Activated naive CD4-positive, alpha-beta T cell (primary cell): ENCODE measurements at places on chromosomes 12 and 14.

DNA sequence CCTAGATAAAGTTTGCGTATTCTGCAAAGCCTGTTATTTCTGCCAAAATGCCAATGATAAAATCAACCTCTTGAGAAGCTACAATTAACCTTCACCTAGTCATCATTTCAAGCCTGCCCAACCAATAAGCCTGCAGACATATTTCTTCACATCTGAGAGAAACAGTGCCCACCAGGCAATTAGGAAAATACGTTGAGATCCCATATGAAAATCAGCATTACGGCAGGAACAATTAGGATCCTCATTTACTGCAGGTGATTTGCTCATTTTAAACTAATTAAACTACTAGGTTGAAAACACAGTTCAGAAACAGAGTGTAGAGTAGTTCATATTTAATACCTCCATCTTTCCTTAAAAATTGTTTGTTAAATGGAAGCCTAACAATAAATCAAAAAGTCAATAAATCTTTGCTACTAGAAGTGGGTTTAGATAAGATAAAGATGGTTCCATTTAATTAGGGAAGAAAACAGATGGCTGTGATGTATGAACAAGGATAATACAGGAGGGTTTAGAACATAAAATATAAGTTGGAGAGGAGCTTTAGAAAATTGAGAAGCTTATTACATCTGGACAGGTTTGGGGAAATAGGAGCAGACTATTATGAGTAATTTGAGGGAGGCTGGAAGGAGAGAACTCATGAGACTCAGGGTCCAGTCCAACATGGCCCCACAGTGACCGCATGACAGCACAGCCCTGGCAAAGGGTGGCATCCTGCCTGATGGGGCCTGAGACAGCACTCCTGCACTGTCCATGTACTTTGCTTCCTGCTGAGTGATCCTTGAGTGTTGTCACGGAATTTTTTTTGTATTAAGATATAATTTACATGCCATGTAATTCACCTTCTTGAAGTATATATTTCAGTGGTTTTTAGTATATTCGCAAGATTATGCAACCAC is 26.9 kb upstream of the PYGL start:
- no peak for DNase-seq

- DNase-seq: no peak
Measured at GRCh38 chr12:106051853-106052531, 86.8 kb downstream of the NUAK1 start.

DNA sequence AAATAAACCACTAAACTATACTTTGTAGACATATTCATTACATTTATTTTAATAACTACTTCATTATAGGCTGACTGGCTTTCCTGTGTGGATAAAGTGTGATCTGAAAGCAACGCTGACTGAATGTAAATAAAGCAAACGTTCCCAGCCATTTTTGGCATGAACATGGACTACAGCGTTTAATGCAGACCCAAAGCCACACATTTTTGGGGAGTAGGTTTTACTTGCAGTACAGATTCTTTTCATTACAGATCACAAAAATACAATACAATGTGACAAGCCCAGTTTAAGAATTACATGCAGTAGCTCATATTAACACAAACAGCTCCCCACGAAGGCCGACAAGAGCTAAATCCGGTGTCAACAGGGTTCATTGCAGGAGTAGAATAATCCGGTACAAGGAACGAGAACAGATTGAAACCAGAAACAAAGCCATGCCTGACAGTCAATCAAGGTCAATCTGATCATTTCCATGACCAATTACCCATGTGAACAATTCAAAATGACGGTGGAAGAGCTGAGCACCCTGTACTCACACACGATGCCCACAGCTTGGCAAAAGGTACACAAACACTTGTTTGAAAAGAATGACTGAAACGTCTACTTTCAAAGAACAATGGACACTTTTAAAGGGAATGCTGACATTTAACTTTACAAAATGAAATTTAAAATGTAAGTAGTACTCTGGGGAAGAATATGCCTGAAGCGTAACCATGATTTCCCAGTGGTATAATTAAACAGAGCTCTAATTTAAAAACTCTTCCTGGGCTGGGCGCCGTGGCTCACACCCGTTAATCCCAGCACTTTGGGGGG is 5.3 kb downstream of the BAG5 start:
- DNase-seq: no peak

- no peak for DNase-seq
Measured at GRCh38 chr14:24574206-24574774, 1.8 kb downstream of the CTSG start.

DNA sequence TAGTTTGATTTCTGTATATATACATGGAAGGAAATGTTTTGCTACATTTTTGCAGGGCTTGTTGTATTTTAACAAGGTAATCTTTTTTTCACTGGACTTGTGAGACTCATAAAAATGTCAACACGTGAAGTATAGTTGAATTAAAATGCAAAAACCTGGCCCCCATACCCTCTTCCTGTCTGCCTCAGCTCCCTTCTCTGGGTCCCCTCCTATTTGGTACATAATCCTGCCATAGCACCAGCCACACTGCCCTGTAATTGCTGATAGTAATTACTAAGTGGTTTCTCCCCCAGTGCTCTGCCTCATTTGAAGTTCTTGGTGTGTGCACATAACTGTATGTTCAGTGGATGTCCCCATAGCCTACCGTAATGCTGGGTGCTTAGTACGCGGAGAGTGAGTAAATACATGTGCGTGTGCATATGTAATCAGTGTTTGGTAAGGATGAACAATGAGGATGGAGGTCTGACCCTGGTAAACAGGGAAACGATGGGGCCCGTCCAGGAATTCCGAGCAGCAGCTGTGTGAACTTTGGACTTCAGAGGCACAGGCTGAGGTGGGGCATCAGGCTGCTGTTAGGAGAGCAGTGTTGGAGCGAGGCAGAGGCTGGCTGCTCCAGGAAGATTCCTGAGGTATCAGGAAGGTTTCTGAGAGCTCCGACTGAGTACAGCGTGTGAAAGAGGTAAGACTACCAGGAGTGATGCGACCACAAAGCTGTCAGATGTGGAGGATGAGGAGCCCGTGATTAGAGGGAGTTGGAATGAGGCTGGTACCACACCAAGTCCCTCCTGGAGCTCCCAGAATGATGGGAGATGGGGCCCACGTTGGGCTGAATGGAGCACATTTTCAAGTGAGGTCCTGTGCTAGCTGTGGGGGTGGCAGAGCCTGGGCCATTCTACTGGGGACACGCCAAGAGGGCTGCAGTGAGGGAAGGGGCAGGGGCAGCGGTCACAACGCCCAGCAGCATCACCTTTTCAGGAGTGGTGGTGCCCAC is 106.8 kb downstream of the PELI2 start:
- no peak for DNase-seq

DNA sequence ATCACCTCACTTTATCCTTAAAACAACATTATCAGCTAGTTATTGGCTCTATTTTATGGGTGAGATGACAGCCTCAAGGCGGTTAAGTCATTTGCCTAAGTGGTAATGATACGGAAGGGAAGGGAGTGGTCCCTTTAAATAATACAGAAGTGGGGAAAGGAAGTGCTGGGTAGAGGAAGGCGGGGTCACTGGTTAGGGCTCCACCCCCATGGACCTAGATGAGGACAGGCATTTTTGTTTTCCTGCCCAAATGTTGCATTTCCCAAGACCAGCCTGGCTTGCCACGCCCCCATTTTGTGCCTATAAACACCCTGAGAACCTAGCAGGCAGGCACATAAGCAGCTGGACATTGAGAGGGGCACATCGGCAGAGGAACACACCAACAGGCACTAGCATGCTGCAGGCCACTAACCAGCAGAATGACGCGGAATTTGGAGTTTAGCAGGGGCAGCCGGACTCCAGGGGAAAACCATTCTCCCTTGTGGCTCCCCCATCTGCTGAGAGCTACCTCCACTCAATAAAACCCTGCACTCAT is 100.9 kb downstream of the EPS8 start:
- DNase-seq: no peak

DNA sequence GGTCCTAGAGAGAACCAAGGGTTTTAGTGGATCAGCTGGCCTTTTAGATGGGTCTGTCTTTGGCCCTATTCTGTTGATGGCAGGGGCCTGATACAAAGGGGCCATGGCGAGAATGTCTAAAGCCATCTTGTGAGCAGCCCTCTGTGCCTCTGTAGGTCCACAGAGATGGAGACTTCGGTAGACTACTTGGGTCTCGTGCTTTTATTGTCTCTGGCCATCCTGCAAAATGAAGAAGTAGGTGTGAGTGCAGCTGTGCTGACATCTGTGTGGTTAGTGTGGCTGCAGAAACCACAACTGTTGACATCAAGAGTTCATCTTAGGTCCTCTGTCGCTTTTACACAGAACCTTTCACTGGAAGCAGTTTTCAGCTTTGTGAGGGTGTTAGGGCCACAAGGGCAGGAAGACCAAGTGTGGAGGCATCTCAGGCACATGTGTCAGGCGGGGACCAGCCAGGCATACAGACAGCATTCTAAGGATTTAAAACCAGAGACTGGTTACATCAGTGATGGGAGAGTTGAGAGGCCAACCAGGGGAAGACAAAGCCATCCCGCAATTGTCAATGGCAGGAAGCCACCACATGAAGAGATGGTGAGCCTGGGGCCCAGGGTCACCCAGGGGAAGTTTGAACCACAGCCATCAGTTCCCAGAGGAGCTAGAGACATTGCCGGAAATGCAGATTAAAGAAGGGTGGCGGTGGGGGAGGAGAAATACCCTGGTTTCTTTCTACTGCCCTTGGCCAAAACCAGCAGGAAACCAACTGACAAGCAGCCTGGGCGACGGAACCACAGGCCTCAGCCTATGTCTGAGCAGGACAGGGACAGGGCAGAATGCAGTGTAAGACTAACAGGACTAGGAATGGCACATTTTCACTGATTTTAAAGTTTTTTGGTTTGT is 13.0 kb upstream of the TPCN1 start:
- DNase-seq: peak; percentile 16

- no peak for DNase-seq
Measured at GRCh38 chr14:39454906-39455539, 22.8 kb upstream of the FBXO33 start.

DNA sequence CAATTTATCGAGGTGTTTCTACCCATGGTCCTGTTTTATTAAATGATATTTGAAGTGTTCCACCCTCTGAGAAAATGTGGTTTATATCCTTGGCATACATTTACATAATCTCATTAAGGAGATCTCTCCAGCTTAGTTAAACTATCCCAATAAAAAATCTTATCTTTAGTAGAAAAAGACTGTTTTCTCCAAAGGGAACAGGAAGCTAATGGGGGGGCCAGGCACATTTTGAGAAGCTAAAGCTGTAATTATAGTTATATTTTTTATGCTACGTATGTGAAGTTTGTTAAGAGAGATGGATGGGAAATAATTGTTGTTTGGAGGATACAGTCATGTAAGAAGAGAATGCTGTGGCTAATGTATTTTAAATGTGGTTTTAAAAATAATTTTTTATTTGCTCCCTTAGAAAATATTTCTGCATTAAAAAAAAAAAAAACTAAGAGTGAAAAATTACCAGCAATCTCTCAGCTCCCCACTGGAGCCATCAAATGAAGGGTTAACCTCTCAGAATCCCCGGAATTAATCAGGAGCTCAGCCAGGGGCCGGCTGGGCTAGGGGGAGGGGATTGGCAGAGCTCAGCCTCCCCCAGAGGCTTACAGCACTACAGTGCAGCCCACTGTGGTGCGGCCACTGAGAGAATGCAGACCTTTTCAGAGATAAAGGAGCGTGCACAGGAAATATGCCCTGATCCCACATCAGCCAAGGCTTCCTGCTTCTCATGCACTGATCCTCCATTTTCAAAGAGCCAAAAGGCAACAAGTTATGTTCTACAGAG is 185.8 kb downstream of the EGLN3 start:
- DNase-seq: no peak

GRCh38 chr12:105930557-105931503 is 207.9 kb downstream of the NUAK1 start:
- DNase-seq: no peak

- DNase-seq: no peak
Measured at GRCh38 chr14:63960926-63961567, 108.2 kb downstream of the SYNE2 start.

GRCh38 chr14:38079268-38079667 is 128.4 kb upstream of the SSTR1 start:
- no peak for DNase-seq
